ENCODE measurements at places on chromosomes 2 and 18.

GRCh38 chr18:29434650-29435049 is 1257.7 kb upstream of the CDH2 start:
- no peak for DNase-seq

DNA sequence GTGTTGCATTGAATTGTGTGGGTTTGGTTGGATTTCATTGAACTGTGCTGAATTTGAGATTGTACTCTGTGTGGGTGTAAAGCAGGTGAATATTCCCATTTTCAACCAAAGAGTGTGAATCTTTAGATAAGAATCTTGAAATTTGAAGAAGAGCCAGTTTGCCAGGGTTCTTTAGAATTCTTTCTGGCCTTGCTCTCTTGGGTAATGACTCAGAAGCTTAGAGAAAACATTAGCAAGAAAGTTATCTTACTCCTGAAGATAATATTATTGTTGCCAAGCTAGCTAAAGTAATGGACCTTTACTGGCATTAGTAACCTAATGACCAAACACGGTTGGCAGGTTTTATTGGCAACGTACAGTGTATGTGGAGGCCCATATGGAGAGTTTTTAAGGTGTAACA is 46.4 kb upstream of the SIX3 start:
- no peak for DNase-seq

DNA sequence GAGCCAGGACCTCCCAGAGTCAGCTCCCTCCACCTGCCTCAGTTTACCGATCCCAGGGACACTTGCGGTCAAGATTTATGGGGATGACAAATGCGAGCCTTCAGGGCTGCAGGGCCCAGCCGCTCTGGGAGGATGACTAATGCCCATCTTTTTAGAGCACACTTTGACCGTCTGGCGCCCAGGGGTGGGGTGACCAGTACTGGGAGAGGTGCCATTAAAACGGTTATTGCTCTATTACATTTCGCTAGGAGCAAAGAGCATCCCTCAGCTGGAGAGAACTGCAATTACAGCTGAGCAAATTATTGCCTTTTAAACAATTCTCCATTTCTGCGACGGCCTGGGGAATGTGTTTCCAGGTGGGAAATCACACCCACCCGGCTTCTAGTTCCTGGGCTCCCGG is 42.6 kb upstream of the HPCAL1 start:
- no peak for DNase-seq

GRCh38 chr2:209451209-209451834 is 27.5 kb downstream of the MAP2 start:
- no peak for DNase-seq

- no peak for DNase-seq
These were observed 142.5 kb downstream of the NCK2 start for GRCh38 chr2:105887256-105887655.

DNA sequence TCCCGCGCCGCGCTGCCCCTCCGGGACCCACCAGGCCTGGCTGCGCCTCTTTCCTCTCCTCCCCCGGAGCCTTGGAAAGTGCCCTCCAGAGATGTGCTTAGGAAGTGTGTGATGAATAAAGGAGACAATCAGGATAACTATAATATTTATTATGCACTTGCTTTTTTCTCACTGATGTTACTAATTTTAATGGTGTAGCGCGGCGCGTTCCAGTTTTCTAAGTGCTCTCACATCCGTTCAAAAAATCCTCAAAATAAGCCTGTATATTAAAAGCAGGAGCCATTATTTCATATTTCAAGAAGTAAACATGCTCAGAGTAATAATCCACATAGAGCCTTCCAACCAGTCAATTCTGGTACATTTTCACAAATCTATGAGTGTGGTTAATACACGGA is 941 bp upstream of the MPPE1 start:
- DNase-seq: no peak

GRCh38 chr2:74278176-74278575 is 65.0 kb downstream of the SLC4A5 start:
- no peak for DNase-seq

DNA sequence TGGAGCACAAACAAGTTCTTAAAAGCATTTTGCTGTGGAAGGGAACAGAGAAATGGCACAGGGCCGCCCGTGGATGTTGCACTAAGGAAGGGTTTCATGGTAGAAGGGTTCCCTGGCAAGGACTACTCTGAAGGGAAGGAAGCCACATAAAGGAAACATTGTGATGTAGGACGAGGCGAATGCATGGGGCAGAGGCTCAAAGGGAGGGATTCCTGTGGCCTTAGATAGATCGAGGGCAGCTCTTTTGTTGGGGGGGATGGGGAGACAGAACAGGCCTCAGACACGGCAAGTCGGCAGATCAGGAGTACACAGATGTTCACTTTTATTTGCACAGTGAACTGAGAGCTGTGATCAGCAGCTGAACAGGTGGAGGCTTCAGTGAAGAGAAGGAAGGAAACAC is 205.4 kb downstream of the SNTG2 start:
- no peak for DNase-seq

DNA sequence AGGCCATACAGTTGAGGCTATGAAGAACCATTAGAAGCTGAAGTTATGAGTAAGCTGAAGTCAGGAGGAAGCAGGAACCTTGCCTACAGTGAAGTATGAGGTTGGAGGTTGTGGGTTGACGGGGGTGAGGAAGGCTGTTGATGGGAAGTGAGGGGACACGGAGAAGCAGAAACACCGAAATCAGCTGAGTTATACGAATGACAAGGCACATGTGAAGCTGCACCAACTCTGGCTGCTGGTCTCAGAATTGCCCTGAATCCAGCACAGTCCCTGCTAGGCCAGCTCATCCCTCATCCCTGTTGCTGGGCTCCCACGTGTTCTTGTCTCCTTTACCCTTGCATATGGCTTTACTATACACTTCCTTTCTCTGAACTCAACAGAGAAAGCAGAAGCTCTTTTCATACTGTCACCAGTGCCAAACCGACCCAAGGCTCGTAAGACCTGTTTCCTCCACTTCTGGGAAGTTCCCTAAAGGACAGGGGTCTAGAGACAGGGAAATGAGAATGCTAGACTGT is 9.2 kb upstream of the TMEM247 start:
- no peak for DNase-seq

GRCh38 chr2:73925033-73925704 is 1.5 kb upstream of the DGUOK start:
- no peak for DNase-seq

- DNase-seq: no peak
These were observed 192.8 kb downstream of the MTX2 start for GRCh38 chr2:176461809-176462670.

DNA sequence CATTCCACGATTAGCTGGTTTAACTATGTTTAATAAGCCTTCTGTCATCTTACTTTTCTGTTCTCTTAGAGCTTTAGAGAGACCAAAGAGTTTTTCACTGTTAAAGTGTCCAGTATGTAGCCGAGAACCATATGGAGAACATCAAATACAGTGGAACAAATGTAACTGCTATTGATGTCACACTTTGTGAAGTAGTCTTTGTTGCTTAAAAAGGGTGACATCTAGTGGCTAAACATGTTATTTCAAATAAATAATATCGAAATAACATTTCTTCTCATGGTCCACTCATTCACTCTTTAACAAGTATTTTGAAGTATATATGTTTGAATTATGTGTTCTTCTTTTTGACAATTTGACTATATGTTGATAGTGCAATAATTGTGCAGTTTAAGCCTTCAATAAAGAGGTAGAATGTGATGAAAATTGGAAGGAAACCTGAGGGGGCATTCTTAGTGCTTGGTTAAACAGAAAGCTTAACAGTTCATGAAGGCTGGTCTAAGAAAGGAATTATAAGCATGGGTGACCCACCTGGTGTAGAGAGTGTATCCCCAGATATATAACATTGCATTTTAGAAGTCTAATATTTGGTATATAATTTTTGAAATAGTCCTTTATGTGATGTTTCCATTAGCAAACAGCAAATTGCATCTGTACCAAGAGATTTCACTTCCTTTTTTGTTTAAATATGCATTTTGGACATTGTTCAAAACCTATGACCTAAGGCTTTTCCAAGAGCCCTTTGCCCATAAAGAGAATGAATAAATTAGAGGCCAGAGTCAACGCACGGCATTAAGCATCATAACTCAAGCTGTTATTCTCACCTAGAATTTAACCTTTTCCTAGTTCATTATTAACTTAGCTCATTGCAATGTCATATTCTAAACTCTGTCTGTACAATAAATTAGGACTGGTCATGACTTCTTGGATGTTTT is 112.1 kb downstream of the KYNU start:
- DNase-seq: no peak

- DNase-seq: no peak
These were observed 1129.1 kb downstream of the LRP1B start for GRCh38 chr2:141001750-141002149.

- no peak for DNase-seq
These were observed 160.8 kb downstream of the BCL2 start for GRCh38 chr18:63158676-63159291.

DNA sequence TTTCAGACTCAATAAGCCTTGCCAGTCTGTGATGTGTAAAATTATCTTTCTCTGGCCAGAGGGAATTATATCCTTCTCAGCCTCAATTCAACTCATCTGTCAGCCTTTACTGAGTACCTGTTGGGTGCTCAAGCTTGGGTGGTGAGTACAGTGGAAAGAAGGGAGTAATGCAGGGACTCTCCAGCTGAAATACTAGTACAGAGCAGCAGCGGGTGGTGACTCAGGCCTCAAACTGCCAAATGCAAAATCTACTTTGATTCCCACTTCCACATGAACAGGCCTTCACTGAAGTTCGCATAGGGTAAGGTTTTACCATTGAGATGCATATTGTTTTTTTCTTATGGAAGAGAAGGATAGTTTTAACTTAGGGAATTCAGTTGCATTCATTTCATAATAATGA is 326.8 kb downstream of the LRRTM1 start:
- DNase-seq: no peak

DNA sequence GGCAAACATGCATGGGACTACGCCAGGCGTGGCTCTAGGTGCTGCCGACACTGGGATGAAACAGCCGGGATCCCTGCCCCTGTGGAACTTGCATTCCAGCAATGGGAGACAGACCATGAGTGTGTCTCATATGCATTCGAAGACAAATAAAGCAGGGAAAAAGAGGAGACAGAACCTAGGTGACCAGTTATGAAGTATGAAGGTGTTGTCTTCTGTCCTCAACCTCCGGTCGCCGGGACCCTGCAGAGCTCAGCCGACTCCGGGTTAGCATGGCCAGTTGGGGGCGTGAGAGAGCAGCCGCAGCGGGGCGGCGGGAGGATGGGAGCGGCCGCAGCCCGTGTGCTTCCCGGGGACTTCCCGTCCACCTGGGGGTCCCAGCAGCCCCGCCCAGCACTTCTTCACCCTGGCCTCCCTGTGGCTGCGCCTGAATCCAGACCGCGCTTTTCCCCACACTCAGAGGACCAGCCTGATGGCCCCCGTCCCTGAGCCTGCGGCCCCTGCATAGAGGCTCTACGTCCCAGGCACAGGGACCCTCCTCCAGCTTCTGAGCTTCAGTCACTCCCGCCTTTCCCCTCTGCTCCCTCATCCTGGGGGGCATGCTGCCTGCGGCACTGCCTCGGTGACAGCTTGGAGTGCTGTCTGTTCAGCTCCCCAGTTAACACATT is 11.4 kb downstream of the ID2 start:
- DNase-seq: no peak

- DNase-seq: no peak
These were observed 346.1 kb downstream of the DCDC2C start for GRCh38 chr2:4049463-4049862.

GRCh38 chr2:61737841-61738240 is 116.0 kb downstream of the FAM161A start:
- DNase-seq: no peak

- DNase-seq: no peak
These were observed 435.5 kb upstream of the MMADHC start for GRCh38 chr2:150023044-150023443.

- DNase-seq: no peak
These were observed 2.7 kb downstream of the LAPTM4A start for GRCh38 chr2:20048488-20049448.

GRCh38 chr2:215772634-215773563 is 240.5 kb downstream of the MREG start:
- no peak for DNase-seq

DNA sequence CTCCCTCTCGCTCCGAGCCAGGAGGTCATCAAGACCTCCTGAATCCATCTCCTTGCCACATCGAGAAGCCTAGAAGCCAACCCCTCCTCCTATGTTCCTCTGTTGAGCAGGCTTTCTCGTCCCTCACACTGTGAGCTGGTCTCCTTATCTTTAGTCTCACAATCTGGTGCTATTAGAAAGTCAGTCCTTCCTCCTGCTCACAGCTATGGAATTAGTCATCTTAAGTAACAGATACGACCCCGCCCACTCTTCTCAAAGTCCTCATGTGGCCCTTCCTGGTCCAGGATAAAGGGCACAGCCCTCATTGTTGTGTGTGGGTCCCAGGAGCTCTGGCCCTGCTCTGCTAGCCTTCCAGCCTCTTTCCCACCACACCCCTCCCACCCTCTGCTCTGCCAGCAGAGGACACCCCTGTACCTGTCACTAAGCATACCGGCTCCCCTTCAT is 41.4 kb upstream of the TRIB2 start:
- no peak for DNase-seq

DNA sequence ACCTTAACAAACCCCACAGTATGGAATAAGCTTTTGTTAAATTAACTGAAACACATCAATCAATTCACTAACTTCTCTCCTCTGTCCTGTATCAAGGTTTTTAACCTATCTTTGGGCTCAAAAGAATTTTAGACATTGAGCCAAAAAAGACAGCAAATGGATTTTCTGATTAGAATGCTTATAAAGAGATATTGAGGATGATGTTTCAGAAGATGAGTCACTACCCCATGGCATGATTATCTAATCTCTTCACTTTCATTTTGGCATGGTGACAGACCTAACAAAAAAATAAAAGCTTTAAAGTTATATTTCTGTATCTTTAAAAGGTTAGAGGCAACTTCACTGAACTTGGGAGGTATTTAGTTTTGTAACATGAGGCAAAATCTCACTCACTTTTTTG is 55.5 kb downstream of the SGPP2 start:
- DNase-seq: no peak

DNA sequence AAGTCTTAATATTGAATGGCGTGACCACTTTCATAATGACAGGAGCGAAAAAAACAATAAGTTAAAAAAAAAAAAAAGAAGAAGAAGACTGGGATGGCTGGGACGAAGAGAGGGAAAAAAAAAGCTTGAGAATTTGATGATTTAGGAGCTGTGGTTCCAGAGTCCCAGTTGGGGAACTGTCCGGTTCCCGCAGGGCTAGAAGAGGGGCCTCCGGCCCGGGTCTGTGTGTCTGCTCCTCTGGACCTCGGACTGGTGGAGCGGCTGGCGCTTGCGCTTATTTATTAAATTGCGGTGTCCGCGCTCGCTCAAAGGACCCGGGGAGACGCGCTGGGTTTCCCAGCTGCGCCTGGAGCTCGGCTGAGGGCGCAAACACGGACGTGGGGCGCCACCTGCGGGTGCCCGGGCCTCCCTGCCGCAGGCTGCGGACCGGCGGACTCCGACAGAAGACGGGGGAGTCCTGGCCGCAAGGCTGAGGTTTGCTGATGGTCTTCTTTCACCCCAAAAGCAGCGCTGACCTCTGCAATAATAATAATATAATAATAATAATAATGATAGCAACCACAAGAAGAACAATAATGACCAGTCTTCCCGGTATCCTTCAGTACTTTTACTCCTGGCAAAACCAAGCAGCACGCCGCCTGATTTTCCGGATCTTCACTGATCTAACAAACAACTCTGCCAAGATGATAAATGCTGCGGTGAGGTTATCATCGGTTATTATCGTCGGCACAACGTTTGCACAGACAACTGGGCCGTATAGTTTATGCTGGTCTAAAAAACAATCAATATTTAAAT is at the start of gene CBLN2:
Gene CBLN2 (minus strand): TSS at position 251 of the 795 bp plus-strand sequence. CDS start 2,182 bp downstream, outside the sequence.
- DNase-seq: no peak

GRCh38 chr18:12233378-12233777 is 20.8 kb upstream of the CIDEA start:
- no peak for DNase-seq

- DNase-seq: no peak
These were observed 132.3 kb downstream of the HDAC4 start for GRCh38 chr2:239268549-239268948.

- DNase-seq: no peak
These were observed 15.8 kb upstream of the EXOC6B start for GRCh38 chr2:72841462-72842125.
